ENCODE measurements at places on chromosomes 13 and 19.

DNA sequence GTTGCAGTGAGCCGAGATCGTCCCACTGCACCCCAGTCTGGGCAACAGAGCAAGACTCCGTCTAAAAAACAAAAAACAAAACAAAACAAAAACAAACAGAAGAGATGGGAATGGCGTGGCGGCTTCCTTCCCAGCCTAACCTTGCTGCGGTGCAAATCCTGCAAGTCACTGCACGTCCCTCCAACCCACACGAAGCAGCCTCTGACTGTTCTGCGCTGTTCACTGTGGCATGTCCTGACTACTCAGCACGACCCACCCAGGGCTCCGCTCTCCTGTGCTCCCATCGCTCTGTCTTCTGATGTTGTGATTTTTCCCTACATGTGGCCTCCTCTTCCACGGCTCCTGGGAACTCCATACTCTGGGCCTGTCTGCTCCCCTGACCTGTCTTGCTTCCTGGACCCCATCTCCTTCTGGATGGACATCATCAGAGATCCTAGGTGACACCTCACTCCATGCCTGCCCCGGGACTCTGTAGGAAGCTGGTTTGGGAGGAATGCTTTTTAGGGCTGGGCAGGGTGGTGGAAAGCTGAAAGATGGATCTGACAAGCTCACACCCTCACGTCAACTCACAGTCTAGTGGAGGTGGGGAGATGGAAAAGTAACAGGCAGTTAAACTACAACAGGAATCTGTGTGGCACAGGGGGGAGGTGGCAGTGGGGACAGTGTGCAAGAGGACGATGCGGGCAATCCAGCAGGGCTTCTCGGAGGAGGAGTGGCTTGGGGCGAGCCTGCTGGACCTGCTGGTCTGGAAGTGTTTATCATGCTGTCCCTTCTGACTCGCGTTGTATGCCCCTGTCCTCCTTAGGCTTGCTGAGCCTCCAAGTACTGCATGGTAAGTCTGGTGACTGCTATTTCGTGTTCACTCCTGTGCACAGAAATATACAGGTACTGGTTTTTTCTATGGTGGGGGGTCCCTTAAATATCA is 18.8 kb downstream of the ZSCAN5A start:
- no peak for DNase-seq

DNA sequence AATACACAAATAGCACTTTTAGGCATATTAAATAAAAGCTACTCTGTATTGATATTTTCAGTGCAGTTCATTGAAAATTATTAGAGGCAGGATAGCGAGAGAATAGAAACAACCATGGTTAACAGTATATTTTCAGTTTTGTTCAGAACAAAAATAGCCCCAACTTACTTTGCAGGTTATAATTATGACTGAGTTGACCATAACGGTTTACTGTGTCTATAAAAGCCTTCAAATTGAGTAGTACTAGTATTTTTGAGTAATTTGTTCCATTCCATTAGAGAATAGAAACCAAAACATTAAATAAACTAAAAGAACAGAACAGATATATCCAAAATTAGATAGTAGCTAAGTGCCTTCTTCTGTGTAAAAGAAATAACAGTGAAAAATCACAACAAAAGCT is 1108.4 kb upstream of the PCDH20 start:
- DNase-seq: no peak

DNA sequence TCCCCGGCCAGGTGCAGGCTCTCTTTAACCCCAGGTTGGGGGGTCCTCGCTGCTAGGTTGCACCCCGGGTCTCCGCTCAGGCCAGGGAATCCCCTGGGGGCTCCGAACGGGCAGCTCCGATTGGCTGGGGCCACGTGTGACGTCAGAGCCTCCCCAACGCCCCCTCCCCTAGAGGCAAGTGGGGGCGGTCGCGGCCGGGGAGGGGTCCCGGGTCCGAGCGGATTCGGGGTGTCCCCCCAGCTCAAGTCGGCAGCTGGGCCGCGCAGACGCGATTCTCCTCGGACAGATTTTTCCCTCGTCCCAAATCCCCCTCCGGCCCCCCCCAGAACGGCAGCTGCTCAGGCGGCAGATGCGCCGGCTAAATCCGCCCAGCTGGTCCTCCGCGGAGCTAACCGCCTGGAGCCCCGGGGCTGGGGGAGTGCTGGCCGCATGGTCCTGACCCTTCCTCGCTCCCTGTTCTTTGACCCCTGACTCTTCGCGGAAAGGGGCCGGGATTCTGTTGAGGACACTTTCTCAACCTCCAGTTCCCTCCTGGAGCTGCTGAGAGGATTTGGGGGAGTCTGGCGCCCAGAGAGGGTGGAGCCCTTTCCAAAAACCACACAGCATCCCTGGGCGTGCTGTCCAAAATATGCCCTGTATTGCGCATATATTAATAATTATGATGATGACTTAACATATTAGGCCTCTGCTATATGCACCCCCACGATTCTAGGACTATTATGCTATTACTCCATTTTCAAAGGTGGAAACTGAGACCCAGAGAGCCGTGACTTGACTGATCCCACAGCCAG is 25.4 kb upstream of the SEMA6B start:
- no peak for DNase-seq

GRCh38 chr13:33349288-33349985 is 63.9 kb upstream of the STARD13 start:
- no peak for DNase-seq

DNA sequence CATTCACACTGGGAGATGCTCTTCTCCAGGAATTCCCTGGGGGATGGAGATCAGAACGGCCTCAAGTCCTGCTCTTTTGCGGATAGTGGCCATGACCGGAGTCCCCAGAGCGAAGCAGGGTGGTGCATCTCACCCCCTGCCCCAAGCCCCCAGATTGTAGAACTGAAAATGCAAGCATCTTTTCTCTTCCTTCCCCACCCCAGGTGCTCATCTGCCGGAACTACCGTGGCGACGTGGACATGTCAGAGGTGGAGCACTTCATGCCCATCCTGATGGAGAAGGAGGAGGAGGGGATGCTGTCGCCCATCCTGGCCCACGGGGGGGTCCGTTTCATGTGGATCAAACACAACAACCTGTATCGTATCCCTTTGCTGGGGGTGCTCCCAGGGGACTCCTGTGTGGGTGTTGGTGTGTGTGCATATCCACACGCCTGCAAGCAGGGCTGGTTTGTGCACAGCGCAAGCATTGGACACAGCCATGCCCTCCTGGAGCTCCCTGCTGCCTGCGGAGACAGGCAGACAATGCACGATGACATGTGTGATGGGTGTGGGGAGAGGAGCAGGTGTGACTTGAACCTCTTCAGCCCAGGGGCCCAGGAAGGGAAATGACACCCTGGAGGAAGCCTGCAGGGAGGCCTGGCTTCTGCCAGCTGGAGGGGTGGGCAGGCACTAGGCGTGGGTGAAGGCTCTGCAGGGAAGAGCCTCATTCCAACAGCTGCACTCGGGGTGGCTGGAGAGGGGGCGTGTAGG is 5.7 kb downstream of the AP1M1 start:
- no peak for DNase-seq

Measured in Jurkat, Clone E6-1 (cell line).